ENCODE measurements at places on chromosomes 2 and 18.

- no peak for DNase-seq
Observed at GRCh38 chr18:62976227-62976626, 260.9 kb downstream of the PHLPP1 start.

DNA sequence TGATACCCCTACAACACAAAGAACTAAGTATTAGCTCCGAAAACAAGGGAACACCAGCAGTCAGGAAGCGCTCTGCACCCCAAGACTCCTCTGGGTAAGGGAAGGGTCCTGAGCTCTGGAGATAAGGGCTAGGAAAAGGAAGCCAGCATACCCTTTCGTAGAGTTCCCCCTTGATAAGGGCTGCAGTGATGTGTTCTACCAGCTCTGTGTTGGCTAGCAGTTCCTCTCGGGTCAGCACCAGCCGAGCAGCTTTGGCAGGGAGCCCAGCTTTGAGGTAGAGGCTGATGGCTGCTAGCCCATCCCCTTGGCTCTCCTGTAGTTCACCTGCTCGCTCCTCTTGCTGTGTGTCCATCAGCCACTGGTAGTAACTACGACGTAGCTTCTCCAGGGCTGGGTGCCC is 18.9 kb downstream of the KRTCAP3 start:
- no peak for DNase-seq

DNA sequence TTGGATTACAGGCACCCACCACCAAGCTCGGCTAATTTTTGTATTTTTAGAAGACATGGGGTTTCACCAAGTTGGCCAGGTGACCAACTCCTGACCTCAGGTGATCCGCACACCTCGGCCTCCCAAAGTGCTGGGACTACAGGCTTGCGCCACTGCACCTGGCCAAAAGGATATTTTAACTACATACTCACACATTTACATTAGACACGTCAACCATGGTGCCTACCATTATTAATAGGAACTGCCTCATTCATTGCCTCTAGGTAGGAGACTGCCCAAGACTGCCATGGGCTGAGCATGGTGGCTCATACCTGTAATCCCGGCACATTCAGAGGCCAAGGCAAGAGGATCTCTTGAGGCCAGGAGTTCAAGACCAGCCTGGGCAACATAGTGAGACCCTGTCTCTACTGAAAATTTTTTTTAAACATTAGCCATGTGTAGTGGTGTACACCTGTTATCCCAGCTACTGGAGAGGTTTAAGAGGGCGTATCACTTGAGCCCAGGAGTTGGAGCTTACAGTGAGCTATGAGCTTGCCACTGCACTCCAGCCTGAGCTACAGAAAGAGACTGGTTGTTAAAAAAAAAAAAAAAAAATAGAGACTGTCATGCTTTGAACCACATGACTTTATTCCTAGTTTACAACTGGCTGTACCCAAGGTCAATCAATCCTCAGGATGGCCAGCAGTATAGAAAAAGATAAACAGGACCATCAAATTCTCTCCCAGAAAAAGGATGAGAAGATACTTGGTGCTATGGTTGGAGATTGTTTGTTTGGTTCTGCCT is 31.1 kb upstream of the EPC2 start:
- no peak for DNase-seq

GRCh38 chr18:9969247-9969646 is 55.4 kb downstream of the VAPA start:
- DNase-seq = no peak

DNA sequence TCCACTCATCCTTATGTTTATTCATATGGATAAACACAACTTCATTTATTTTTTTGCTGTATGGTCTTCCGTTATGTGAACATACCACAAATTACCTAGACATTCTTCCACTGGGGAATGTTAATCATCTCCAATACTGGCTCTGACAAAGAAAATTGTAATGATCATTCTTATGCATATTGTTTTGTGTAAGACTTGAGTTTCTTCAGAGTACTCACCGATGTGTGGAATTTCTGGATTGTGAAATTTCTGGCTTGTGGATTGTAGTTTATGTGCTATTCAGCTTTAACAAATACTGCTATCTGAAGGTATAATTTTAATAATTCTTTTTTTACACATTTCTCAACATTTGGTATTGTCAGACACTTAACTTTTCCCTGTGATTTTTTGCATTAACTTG is 212.2 kb upstream of the THUMPD2 start:
- no peak for DNase-seq

DNA sequence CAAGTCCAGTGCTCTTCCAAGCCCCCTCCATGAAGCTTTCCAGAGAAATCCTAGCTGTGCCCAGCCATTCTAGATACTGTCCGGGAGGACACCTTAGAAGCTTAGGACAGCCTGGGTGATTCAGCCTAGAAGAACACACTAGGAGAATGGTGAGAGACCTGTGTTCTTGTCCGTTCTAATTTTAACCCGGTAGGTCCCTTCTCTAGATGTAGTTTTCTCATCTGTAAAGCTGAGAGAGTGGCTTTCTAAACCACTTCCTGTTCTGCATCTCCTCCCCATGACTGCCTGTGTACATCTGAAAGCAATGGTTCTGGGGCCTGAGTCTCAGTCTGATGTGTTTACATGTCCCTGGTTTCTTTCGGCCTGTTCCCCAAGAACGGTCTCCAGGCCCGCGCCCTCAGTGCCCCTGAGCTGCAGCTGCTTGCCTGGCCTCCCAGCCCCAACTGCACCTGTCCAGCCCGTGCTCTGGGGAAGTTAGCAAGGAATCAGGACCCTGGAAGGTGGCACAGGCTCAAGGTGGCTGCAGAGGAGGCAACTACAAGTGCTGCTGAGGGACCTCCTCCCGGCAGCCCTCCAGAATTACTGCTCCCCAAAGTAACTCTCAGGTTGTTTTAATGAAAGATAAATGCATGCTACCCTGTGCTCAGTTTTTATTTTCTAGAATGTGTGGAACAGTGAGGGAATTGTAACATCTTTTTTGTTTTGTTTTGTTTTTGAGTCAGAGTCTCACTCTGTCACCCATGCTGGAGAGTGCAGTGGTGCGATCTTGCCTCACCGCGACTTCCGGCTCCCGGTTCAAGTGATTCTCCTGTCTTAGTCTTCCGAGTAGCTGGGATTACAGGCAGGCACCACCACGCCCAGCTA is 105.9 kb downstream of the LBH start:
- peak; percentile 76 for DNase-seq

GRCh38 chr2:100691846-100692245 is 128.1 kb upstream of the NPAS2 start:
- DNase-seq = no peak

DNA sequence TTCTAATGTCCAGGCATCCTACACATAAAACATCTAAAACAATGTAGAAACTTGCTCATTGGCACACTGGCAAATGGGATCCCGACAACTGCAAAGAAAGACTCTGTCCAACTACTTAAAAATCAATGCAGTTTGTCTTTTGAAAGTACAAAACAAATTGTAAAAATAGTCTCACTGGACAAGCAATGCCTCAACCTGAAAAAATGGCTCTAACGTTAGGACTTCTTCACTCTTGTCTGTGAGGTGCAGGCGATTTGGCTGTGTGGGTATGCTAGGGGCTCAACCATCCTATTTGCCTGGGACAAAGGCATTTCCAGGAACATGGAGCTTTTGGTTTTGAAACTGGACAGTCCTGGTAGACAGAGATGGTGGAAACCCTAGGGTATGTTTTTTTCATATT is 10.7 kb downstream of the EFEMP1 start:
- no peak for DNase-seq

Measured in CD4-positive, alpha-beta T cell treated with Interleukin-4 for 4 hours (primary cell).